NCI-H226 (cell line): ENCODE measurements at places on chromosomes 1 and 21.

GRCh38 chr21:26833011-26833410, 12.2 kb downstream of the ADAMTS1 start:
- no peak for DNase-seq

DNA sequence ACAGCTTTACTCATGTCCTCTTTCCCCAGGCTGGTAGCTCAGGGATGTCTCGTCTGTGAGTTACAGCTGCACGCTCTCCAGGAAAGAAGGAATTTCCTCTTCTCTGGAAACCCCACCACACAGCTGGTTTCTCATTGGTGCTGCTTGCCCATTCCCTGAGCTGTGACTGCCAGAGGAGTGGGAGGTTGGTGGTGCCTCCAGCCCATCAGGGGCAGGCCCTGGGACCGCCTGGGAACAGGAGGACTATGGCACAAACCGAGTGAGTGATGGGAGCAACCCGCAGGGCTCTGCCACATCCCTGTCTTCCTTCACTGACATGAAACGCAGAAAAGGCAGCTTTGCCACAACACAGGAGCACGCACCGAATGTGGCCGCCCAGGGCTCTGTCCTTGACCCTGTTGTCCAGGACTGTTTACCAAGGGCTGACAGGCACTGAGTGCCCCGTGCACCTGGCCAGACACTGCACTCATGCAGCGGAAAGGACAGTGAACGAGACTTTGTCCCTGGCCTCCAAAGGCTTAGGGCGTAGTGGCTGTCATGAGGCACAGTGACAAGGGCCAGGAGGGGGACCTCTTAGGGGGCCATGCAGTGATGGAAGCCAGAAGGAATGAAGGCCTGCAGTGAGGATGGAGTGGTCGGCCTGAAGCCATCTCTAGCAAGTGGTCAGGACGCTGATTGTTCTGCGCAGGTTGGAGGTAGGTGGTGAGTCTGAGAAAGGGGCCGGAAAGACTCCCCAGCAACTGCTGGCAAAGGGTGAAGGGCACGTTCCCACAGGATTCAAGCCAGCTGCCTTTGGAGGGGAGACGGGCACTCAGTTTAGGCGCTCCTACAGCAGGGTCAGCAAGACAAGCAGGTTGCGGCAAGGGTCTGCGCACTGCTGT, 1.7 kb upstream of the CCNL2 start:
- DNase-seq, result no peak

GRCh38 chr1:25814549-25815087, 5.1 kb upstream of the MTFR1L start:
- DNase-seq, result no peak

- no peak for DNase-seq
Measured at GRCh38 chr1:161089938-161090337, 580 bp upstream of the NECTIN4 start.

GRCh38 chr1:185238447-185238846, 78.6 kb downstream of the IVNS1ABP start:
- no peak for DNase-seq

DNA sequence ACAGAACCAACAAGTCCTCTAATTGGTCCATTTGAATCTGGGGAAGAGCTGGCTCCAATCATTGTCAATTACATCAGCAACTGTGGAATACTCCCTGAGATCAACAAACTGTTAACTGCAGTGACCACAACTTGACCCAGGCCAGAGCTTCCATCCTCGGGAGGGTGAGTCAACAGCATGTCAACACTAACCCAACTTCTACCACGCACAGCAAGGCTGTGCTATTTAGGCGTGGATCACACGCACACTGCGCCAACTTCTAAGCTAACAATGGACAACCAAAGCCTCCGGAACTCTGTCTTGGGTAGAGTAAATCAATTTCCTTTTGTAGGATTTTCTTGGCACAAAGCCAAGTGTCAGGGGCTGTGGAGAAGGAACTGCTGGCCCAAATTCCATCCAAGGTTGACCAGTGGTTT, 30.4 kb downstream of the APP start:
- DNase-seq, result peak; percentile 98

DNA sequence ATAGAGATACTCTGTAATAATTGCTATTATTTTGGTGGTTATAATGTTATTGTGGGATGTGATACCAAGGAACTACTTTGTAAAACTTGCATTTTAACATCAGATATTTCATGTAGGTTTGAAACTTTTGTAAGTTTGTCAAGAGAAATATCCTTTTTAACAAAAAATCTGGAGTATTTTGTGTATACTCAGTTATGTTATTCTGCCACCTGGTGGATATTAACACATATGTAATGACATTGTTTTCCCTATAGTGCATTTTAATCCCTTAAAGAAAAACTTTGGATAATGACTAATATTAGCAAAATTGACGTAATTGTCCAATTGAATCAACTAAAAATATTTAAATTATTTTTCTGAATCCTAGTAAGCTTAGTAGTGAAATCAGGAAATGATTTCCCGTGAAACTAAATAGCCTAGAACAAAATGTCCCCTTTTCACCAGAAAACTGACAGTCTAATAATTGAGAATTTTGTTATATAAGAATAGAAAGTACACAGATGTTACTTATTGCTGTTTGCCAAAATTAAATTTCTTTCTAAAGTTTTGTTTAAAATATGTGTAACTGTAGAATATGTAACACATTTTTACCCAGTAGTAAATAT, 39.6 kb downstream of the KCTD3 start:
- no peak for DNase-seq

DNA sequence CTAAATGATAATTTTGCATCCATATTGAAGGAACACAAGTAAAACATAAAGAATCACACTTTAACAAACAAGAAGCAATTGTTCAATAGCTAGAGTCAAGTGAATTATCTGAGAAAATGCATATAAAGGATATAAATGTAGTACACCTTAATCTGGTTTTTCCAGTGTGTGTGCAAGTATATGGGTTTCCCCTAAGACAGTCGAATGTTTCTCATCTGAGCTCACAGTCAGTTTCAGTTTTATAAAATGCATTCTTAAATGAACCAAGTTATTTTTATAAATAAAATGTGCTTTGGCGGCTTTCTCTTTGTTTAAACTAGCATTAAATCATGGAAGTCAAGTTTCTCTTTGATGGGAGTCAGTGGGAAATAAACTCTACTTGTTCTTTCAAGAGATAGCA, 125.9 kb downstream of the PTPRC start:
- no peak for DNase-seq

DNA sequence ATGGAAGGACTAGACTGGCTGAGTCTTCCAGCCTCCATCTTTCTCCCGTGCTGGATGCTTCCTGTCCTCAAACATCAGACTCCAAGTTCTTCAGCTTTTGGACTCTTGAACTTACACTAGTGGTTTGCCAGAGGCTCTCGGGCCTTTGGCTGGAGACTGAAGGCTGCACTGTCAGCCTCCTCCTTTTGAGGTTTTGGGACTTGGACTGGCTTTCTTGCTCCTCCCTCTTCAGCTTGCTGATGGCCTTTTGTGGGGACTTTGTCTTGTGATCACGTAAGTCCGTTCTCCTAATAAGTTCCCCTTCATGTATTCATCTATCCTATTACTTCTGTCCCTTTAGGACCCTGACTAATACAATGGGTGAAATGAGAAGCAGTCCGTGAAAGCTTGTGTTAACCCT, 196.4 kb downstream of the KAZN start:
- DNase-seq, result no peak

DNA sequence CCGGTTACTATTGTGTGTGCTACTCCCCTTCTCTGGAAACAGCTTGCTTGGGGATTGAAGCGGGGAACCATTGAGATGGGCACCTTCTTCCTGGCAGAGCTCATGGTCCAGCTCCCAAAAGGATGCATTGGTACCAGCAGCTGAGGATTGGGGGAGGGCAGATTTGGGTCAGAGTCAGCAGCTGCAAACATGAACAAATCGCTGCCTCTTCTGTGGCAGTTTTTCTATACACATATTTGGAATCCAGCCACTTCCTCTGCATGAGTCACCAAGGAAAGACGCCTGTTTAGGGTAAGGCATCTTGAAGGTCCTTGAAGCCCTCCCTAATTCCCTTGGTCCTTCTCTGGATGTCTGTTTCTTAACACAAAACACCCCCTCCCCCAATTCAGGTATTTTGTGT, 104.7 kb downstream of the DAB1 start:
- DNase-seq, result peak; percentile 41

GRCh38 chr21:44948426-44949120, 8.7 kb downstream of the SLX9 start:
- no peak for DNase-seq

DNA sequence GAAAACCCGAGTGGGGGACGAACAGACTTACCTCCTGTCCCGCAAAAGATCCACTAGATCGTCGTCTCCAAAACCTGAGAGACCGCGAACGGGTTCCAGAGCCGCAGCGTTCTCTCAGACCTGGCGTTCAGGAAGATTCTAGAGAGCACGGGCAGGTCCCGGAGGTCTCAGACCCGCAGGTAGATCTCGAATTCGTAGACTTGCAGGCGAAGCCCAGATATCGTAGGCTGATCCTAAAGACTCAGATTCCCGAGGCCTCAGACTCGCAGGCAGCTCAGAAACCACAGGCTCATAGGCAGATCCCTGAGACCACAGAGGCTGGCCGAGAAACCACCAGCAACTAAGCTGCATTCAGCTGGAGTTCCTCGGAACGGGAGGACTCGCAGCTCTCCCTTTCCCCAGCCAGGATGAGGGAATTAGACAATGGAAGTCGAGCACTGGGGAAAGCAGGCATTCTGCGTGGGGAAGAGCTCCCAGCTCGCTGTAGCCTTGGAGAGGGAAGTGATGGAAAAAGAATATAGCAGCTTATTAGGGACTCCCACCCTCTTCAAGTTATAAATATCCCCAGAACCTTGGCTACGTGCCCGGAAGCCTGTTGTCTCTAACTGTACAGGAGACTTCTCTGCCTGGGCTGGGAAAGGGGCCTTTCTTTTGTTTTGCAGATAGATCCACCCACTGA, at the start of gene ZNF436:
TSS of gene ZNF436 (minus strand) at position 502 of the 679 bp plus-strand sequence. CDS start 1,831 bp downstream, outside the sequence.
- DNase-seq, result peak; percentile 61

DNA sequence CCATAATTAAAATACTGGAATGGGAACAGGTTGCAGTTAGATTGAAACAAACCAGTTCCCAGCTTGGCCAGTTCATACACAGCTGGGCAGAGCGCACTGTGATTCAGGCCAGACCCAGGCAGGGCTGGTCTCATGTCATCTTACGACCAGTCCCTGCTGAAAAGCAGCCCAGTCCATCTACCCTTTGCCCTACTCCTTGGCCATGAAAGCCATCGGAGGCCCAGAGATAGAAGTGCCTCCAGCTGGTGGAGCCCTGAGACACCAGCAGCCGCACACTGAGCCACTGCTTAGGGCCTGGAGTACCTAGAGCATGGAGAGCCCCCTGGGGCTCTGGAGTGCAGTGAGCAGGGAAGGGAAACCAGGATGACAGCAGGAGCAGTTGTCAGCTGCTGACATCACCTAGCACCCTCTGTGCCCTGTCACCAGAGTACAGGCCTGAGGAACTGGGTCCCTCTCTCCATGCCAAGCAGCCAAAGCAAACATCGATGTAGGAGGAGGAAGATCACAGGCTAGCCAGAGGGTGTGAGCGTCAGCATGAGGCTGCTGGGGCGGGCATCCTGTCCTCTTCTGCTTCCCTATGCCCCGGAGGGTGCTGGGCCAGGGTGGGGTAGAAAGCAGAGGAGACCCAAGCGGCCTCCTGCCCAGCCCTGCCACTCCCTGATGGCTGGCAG, 34.2 kb upstream of the TMEM125 start:
- DNase-seq, result no peak

DNA sequence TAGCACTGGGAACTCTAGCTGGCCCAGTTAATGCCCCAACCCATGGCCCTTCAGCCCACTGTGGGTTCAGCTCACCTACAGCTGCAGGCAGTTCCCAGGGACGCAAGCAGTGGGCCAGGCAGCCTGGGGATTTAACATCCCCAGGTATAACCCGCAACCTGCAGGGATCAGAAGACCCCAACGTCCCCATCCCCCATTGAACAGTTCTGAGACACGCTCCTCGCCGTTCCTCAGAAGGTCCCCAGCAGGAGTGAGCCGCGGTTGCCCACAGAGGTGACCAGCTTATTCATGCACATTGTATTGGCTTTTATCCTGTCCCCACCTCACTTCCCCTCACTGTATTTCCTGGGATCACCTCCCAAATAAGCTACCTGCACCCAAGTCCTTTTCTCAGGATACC, 5.0 kb upstream of the MATN1 start:
- no peak for DNase-seq

DNA sequence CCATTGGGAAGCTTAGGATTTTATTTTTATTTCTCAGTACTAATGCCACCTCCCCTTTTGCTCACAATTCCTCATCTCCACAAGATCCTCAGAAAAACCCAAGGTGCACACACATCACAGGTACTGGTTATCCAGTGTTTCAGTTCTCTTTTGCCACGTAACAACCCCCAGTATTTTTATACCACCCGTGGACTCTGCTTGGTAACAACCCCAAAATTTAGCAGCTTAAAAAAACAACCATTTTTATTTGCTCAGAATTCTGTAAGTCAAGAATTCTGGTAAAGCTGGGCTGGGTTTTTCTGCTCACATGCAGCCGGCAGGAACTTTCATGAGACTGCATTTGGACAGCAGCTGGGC, 180.0 kb downstream of the KAZN start:
- DNase-seq, result no peak

DNA sequence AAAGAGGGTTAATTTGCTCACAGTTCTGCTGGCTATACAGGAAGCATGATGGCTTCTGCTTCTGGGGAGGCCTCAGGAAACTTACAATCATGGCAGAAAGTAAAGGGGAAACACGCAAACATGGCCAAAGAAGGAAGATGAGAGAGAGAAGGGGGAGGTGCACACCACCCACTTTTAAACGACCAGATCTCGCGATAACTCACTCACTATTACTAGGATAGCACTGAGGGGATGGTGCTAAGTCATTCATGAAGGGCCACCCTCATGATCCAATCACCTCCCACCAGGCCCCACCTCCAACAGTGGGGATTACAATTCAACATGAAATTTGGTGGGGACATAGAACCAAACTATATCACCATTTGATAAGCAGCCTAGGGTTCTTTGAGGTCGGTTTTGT, 2.4 kb upstream of the C1orf115 start:
- DNase-seq, result no peak

DNA sequence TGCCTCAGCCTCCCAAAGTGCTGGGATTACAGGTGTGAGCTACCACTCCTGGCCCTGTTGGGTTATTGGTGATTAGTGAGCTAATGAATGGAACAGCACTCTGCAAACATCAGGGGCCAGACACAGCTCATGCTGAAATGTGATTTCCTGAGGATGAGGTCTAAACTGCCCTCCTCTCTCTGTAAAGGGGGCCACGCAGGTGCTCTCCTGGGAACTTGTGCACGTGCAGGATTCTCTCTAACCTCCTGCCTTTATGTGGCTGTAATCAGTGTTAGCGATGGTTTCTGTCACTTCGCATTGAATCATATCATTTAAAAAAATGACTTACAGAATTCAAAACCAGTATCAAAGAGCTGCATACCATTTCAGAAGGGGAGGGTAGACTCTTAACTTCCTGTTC, 3.6 kb downstream of the GPR157 start:
- no peak for DNase-seq

GRCh38 chr1:12551584-12551983, 66.4 kb downstream of the DHRS3 start:
- no peak for DNase-seq
